ENCODE measurements at places on chromosomes 12 and 14.
A peak's percentile ranks its signal among the peaks of the same experiment; 100 is the strongest.

GRCh38 chr12:120887253-120888043 lies 16.7 kb downstream of the SPPL3 start:
- DNase-seq = no peak

GRCh38 chr14:89607453-89607852 lies 190.4 kb upstream of the FOXN3 start:
- no peak for DNase-seq

- no peak for DNase-seq
Measured at GRCh38 chr12:64616201-64616600, 5.9 kb downstream of the RASSF3 start.

GRCh38 chr14:63174760-63175191 lies 29.5 kb upstream of the RHOJ start:
- DNase-seq = peak; percentile 57

DNA sequence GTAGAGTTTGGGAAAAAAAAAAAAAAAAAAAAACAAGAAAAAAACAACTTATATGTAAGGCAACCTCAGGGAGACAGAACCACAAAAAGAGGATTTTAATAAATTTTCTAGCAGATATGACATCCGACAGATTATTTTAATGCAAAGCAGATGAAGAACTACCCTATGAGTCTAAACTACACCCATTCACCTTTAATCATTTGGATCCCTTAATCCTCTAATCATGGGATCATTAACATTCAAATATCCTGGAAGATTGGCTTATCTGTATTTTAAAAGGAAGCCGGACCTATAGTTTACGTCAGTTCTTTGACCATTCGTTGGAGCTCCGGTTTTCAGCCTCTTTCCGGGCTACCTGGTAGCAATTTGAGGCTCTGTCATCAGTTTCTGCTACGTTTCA lies at the start of gene DPPA3:
Gene DPPA3 (plus strand): TSS at position 301 of the 400 bp plus-strand sequence. CDS start 138 bp downstream, outside the sequence.
- no peak for DNase-seq

DNA sequence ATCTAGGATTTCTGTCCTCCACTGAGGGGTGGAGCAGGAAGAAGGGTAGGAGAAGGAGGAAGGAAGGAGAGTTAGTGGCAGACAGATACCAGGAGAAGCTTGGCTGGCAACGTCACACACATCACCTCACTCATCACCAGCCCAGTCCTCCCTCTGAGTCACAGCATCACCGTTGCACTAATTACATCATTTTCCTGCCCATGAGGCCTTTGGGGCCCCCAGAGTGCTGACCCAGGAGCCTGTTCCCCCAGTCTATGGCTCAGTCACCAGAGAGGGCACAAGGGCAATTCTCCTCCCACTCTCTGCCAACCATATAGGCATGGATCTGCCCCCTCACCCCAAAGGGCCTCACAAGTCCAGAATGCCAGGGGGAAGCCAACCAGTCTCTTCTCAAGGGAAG lies 4.6 kb downstream of the RND1 start:
- DNase-seq = no peak

- no peak for DNase-seq
Measured at GRCh38 chr14:102461490-102462338, 47.9 kb downstream of the ANKRD9 start.

DNA sequence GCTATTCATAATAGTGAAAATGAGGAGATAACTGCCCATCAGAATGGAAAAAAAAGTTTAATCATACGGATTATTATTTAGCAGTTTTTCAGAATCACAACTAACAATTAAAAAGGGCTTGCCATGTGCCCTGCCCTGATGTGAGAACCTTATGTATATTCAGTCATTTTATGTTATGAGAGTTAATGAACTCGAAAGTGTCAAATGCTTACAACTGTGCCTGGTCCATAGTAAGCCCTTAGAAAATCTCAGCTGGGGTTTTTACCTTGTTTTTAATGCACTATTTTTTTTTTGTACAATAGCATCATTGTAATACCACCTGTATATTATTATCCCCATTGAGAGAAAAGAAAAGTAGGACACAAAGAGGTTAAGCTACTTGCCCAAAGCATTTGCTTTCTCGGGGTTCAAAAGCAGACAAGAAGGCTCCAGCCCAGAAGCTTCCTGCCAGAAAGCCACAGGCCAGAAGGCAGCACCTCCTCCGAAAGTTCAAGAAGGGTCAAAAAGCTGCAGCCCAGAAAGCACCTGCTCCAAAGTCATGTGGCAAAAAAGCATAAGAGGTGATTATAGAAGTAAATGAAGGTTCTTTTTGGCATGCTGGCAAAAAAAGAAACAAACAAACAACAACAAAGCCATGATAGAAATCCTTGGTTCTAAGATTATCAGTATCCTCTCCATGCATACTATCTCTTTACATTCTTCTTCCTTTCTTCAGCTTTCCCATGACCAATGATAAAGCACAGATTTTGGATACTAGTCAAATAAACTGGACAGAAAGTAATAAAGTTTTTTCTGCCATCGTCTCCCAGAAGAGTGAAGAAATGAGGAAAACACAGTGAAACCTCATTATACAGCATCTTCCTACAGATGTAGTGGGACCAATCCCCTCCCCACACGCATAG lies 59.1 kb upstream of the NAP1L1 start:
- no peak for DNase-seq

DNA sequence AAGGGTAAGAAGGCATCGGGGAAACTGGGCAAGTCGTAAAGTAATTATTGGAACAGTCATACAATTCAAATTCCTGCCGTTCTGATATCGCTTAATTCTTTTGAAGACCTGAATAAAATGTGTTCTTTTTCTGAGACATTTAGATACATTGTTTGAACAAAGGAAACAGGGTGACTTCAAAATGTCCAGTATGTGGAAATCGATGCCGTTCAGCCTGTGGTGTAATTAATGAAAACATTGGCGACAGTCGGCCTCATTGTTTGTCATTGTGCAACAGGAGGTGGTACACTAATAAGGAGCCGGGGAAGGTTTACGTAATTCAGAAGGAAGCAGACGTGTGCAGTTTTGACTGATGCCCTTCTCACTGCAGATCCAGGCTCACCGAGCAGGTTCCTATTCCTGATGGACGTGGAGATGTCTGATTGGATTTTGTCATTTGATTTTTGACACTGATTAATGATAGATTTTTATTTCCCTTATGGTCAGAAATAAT lies 92.7 kb downstream of the BORCS5 start:
- DNase-seq = no peak

DNA sequence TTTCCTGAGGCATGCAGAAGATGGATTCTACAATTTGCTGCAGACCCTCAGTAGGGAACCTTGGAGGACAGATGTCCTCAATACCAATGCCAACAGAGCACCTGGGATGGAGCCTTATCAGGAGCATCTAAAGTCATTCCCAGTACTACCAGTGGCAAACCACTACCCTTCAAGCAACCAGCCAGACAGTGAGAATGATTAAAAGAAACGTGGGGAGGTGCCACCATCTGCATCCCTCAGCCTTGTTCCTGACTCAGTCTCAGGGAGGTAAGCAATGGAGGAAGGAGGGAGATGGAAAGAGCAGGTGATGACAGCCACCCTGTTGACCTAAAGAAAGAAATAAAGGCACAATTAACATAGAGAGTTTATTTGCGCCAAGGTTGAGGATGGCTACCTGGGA lies 175.2 kb upstream of the GRIN2B start:
- DNase-seq = no peak

DNA sequence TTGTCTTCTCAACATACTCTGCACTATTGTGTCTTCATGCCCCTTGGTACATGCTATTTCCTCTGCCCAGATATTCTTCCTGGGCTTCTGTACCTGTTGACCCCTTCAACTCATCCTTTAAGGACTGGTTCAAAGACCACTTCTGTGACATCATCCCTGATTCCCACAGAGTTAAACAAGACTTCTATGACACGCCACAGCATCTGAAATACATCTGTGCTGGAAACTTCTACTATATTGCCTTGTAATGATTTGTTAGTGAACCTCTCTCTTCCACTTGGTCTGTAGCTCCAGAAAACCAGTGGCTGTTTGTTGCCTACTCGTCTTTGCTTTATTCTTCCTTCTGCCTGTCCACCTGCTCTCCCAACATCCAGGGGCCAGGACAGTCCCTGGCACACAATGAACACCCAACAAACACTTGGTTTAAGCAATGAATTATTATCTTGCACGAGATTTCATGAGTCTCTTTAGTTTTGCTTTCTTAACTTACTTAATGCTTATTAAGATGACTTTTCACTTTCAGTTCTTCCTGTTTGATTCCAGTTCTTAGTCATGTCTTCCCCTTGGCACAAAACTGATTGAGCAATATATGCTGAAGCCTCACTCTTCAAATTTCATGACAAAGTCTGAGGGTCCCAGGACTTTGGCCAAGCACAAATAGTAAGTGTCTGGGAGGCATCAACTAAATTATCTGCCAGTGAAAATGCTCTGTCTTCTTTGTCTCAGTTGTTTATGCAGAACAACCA lies 485.9 kb downstream of the APAF1 start:
- no peak for DNase-seq

- no peak for DNase-seq
Measured at GRCh38 chr12:106113042-106113441, 25.7 kb downstream of the NUAK1 start.

GRCh38 chr12:20596061-20596460 lies 99.1 kb upstream of the SLCO1C1 start:
- no peak for DNase-seq

- no peak for DNase-seq
Measured at GRCh38 chr14:65210822-65211182, 108.5 kb upstream of the MAX start.

GRCh38 chr14:59309291-59309900 lies 120.9 kb downstream of the DAAM1 start:
- DNase-seq = no peak

DNA sequence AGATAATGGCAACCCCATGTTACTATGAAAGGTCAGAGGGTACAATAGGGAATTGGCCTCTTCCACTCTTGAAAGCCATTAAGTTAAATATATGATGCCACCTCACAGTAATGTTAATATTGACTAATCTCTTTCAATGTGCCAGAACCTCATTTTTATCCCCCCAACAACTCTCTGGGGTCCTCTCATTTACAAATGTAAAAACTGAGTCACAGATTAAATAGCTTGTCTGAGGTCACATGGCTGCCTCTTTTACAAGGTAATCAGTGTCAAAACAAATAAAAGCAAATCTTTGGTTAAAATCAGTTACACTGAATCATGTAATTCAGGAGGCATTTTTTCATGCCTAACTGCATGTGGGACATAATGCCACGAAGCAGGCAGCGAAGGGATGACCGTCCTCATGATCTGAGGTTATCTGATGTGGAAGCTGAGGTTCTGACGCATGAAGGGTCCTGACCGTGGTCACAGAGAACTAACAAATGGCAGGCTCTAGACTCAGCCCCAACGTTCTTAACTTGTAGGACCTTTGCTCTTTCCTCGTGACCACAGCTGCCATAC lies 78.5 kb downstream of the PTPN21 start:
- no peak for DNase-seq

DNA sequence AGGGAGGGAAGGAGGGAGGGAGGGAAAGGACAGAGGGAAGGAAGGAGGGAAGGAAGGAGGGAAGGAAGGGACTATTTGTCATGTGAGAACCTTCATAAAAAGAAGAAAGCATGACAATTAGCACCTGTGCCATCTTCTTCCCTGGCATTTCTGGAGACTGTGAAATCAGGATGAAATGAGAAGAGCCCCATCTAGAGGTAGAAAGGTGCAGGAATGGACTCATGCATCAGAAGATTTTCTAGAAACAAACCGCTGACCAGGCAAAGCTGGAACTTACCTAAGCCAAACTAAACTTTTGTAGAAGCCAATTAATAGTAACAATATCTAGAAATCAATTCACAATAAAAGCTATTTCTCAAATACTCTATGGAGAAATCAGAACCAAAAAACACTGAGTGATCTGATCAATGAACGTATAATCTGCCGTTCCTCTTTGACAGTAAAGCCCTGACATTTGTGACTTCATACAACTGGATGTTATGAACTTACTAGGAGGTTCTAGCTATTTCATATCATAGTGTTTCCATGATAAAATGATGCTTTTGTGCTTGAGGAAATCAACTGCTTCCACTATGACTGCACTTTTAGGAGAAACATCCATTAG lies 24.4 kb upstream of the CRACR2A start:
- DNase-seq = peak; percentile 43

DNA sequence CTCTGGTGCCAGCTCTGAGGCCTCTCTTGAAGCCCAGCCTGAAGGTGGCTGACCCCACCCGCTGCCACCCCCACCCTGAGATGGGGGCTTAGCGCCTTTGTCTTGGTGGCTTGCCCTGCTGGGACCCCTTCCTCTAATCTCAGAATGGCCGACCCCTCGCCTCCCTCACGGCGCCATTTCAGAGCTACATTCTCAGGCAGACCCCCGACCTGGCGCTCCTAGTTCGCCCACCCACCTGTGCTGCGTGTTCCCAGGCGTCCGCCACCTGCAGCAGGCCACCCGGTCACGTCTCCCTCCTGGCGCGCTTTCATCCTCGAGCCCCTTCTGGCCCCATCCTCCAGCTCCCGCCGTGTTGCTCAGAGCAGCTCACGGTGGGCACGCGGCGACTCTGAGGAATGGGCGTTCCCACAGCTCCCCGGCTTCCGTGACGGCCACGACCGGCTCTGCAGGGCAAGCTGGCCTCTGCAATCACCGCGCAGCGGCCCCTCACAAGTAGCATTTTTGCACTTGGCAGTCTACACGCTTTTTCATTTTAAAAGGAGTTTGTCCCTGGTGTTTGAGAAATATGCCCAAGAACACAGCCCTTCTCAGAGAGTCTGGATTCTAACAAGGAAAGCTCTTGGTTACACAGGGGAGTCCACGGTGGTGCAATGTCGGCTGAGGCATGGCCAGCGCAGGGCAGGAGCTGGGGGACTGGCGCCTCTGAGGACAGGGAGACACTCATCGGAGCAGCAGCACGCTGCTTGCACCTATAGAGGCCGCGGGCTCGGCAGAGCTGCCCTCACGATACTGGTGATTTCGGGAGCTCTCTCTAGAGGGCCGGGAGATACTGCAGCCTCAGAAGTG lies 105.7 kb upstream of the C14orf180 start:
- no peak for DNase-seq

DNA sequence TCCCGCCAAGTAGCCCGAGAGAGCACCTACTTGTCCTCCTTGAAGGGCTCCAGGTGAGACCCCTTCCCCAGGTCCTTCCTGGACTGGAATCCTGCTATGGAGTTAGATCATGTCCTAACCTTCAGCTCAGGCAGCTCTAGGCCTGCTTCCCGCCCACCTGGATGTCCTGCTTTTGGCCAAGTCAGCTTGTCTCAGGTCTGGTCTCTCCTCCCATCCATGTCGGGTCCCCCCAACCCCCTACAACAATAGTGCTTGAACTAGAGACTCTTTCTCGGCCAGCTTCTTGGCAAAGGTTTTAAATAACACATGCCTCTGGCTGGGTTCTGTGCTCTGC lies 3.6 kb downstream of the NAB2 start:
- no peak for DNase-seq

- no peak for DNase-seq
Measured at GRCh38 chr12:51897181-51897580, 9.3 kb downstream of the ANKRD33 start.

GRCh38 chr14:102396521-102396920 lies 33.8 kb downstream of the TECPR2 start:
- DNase-seq = no peak

- no peak for DNase-seq
Measured at GRCh38 chr12:52440821-52441319, 6.7 kb upstream of the KRT75 start.

DNA sequence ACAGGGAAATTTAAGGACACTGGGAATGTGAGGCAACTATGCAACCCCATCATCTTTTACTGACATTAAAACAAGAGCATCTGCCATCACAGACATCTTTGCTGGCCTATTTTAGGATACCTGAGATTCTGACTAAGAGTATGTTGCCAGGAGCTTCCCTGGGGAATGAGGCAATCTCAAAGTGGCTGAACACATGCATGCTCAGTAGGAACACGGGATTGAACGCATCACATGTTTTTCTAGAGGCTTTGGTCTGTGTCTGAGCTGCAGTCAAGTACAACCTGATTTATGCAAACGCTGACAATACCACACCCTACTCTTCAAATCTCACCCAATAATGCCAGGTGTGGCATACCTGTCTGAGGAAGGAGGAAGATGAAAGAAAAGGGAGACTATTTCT lies 416.5 kb downstream of the NELL2 start:
- no peak for DNase-seq
